ENCODE measurements at places on chromosomes 11 and 22.
A peak's percentile ranks its signal among the peaks of the same experiment; 100 is the strongest.

GRCh38 chr22:29442976-29443375 lies 4.6 kb downstream of the RFPL1 start:
- DNase-seq = no peak

- DNase-seq = no peak
Observed at GRCh38 chr11:120384476-120384875, 48.3 kb downstream of the ARHGEF12 start.

DNA sequence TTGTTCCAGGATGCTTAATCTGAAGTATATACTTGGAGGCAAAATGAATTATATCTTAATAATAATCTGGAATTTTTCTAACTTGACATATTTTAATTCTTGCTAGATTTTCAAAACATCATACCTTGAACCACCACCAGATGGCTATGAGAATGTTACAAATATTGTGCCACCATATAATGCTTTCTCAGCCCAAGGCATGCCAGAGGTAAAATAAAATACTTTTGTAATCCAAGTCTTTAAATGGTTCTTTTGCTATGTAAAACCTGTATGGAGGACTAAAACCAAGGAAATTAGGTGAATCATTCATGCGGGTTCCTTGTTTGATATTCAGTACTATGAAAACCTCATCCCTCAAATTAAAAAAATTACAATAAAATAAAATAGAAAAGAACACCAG lies 14.4 kb downstream of the NAALAD2 start:
- no peak for DNase-seq

- DNase-seq = no peak
Observed at GRCh38 chr11:45165386-45165785, 18.9 kb downstream of the PRDM11 start.

DNA sequence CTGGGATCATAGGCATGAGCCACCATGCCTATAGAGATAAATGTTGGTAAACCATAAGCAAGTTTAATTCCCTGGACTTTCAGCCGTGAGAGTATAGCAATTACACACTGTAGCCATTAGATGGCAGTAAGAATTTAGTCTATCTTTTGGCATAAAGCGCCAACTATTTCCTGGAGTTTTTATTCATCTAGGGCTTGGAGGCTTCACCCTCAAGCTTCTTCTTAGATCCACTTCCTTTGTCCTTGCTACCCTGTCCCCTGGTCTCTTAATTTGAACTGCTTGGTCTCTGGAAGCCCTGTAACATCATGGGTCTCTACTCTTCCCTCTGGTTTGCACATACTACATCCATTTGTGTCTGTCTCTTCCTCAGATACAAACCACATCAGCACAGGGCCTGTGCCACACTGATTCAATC lies 38.2 kb downstream of the OR10A6 start:
- DNase-seq = peak; percentile 35

- DNase-seq = no peak
Observed at GRCh38 chr22:21698430-21699329, 32.9 kb downstream of the PPIL2 start.

DNA sequence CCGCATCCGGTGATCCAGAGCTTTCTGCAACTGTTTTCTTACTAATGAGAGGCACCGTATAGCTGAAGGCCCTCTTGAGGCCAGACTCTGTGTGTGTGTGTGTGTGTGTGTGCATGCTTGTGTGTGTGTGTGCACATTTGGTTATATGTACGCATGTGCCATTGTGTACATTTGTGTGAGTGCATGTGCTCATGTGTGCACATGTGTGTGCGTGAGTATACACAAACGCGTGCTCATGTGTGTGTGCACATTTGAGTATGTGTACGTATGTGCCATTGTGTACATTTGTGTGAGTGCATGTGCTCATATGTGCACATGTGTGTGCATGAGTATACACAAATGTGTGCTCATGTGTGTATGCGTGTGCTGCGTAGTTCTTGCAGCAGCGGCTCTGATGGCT lies 12.3 kb upstream of the FGF19 start:
- no peak for DNase-seq

DNA sequence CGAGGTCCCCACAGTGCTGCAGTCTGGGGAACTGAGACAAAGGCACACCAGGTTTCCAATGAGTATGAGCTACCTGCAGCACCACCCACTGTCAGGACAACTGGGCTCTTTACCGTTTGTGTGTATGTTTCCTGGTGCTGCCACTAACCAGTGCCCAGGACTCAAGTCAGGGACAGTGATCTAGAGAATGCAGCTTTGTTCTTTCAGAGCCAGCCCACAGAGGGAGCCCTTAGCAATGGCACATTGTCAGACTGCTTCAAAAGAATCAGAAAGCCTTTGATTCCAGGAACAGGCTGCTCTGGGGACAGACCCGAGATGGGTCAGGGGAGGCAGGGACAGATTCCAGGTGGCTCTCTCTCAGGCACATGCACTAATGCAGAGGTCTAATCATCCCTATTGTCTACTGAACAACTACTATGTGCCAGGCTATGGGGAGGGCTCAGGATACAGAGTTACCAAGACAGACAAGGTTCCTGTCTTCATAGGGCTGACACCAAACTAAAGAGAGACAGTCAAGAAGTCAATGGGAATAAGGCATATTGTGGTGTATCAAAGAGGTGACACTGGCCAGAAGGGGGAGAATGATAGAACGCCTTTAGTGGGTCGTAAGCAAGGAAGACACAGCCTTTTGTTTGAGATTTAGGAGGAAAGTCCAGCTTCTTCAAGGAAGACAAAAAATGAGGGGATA lies 103.7 kb downstream of the VPREB1 start:
- no peak for DNase-seq

- DNase-seq = peak; percentile 36
Observed at GRCh38 chr11:30586251-30587144, at the start of gene MPPED2. TSS of gene MPPED2 (minus strand) at chr11:30586353. CDS start at chr11:30580373, 5,980 bp downstream.

- DNase-seq = no peak
Observed at GRCh38 chr11:102252339-102252891, 64.9 kb upstream of the BIRC3 start.

- no peak for DNase-seq
Observed at GRCh38 chr11:19957294-19957943, 202.9 kb downstream of the DBX1 start.

GRCh38 chr11:116217006-116217405 lies 555.8 kb downstream of the BUD13 start:
- peak; percentile 63 for DNase-seq

- no peak for DNase-seq
Observed at GRCh38 chr11:67370351-67371076, 2.9 kb downstream of the CLCF1 start.

DNA sequence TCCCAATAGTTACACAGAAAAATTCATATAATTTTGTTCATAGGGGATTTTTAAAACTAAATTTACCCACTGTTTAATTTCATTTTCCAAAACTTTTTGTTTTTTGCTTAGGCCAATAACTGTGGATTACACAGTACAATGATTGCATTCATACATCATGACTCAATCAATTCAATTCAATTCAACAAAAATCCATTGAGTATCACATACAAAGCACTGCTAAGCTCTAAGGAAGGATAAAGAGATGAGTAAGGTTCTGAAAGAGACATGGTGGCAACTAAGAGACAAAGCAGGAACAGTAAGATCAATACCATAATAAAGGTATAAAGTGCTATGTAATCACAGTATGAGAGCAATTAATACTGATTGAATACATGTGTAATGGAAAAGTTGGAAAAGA lies 9.4 kb upstream of the LAYN start:
- DNase-seq = no peak

GRCh38 chr11:73334384-73335203 lies 26.5 kb downstream of the ARHGEF17 start:
- DNase-seq = peak; percentile 90

GRCh38 chr11:78203184-78203583 lies 14.5 kb downstream of the USP35 start:
- no peak for DNase-seq

Data from Daoy (cell line).